ENCODE measurements at places on chromosomes 7 and 10.

DNA sequence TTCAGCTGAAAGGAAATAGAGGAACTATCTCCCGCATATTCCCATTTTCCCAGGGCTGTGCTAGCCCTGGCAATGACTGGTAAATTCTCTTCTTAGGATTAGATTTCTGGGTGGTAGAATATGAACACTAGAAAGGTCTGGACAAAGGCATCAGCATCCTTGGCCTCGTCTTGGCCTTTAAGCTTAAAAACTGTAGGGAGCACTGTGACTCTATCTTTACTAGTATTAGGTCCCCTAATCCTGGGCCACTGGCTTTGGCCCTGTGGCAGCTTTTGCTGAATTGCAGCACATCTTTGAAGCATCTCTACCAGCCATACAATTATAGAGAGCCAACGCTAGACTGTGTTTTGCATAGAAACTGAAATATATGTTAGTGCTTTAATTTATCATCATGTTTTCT lies 41.5 kb upstream of the EBLN1 start:
- DNase-seq = no peak

- peak; percentile 41 for DNase-seq
Observed at GRCh38 chr10:72260976-72261783, 12.5 kb upstream of the DDIT4 start.

DNA sequence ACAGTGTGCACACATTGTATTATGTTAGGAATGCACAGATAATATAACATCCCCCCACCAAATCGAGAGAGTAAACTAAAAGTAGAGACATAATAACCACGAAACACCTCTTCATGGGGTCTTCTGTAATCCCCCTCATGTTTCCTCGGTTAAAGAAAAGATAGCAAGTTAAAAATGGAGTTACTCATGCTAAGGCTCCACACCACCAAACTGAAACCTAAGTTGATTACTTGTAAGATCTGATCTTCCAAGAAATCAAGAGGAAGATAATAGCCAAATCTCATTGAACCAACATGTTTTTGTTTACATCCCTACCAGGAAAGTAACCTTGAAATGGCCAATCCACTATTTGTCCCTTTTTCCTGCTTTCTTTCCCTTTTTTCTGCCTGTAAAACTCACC lies 11.7 kb upstream of the ETV1 start:
- no peak for DNase-seq

GRCh38 chr10:29239569-29240472 lies 49.0 kb upstream of the LYZL1 start:
- no peak for DNase-seq

DNA sequence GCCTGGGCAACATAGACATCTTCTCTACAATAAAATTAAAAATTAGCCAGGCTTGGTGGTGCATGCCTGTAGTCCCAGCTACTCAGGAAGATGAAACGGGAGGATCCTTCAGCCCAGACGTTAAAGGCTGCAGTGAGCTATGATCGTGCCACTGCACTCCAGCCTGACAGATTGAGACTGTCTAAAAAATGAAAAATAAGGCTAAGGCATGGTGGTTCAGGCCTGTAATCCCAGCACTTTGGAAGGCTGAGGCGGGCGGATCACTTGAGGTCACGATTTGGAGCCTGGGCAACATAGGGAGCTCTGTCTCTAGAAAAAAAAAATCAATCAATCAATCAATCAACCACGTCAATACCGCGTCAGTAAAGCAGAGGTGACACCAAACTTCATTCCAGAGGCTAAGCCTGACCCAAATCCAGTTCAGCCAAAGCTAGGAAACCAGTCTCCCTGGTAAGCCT lies 31.1 kb downstream of the MRPS24 start:
- DNase-seq = no peak

GRCh38 chr10:63119041-63119440 lies 14.1 kb upstream of the NRBF2 start:
- no peak for DNase-seq

DNA sequence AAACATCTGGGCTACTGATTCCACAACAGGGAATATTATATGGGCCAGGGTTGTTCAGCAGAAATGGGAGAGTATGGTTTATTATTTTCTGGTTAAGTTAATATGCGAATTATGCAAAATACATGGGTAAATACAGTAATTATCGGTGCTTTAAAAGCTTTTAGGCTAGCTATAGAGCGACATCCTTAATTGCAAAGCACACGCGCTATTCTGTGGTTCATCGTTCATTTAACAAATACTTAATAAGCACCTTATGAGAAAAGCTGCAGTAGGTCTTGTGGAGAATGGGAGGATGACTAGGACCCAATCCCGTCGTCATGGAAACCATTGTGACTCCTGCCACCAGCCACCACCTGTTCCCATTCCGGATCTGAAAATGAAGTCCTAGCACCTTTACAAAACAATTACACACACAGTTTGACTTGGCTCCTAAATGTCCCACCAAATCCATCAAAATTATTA lies 623 bp upstream of the CEP41 start:
- DNase-seq = no peak

GRCh38 chr10:14875941-14876340 lies 2.7 kb upstream of the SUV39H2 start:
- peak; percentile 21 for DNase-seq

- DNase-seq = no peak
Observed at GRCh38 chr7:156778668-156779067, 114.3 kb downstream of the LMBR1 start.

GRCh38 chr10:47297866-47298540 lies 2.0 kb upstream of the GDF10 start:
- no peak for DNase-seq

- no peak for DNase-seq
Observed at GRCh38 chr10:43083764-43084163, 6.9 kb downstream of the RET start.

- DNase-seq = no peak
Observed at GRCh38 chr7:38147005-38147404, 31.0 kb upstream of the STARD3NL start.

DNA sequence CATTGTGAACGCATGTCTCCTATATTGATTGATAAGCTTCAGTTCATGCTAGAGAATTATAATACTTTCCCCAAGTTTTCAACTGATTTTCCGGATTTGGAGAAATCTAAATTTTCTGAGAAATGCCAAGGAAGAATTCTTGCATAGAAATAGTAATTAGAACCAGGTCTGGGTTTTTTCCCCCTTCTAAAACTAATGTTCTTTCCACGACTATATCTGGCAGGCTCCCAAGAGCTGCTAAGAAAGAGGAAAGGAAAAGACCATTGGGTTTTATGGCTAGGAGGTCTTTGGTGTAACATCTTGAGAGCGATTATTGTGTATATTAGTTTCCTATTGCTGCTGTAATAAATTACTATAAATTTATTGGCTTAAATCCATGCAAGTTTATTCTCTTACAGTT lies 71.8 kb upstream of the CACNB2 start:
- no peak for DNase-seq

GRCh38 chr7:538764-539685 lies 19.4 kb upstream of the PDGFA start:
- no peak for DNase-seq

DNA sequence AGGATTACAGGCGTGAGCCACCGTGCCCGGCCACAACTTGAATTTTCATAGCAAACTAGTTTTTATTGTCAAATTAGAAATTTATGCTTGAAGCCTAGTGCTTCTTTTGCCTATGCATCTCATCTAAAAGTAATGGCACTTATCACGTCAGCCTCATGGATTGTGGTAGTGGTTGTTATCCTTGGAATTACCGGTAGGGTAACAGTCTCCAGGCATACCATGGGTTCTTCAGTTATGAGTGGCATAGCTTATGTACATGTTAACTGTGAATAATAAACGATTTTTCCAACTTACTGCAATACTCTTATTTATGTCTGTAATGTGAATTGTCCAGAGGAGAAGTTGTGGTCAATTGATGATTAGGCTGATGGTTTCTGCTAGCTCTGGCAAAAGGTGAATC lies 63.1 kb downstream of the BMPR1A start:
- DNase-seq = no peak

- DNase-seq = peak; percentile 34
Observed at GRCh38 chr7:97064972-97065587, 40.4 kb upstream of the DLX5 start.

- no peak for DNase-seq
Observed at GRCh38 chr7:94178230-94178629, 174.1 kb upstream of the BET1 start.

- DNase-seq = no peak
Observed at GRCh38 chr7:148962440-148962822, 65.9 kb downstream of the PDIA4 start.

- no peak for DNase-seq
Observed at GRCh38 chr7:144826208-144826607, 9.6 kb downstream of the TPK1 start.

DNA sequence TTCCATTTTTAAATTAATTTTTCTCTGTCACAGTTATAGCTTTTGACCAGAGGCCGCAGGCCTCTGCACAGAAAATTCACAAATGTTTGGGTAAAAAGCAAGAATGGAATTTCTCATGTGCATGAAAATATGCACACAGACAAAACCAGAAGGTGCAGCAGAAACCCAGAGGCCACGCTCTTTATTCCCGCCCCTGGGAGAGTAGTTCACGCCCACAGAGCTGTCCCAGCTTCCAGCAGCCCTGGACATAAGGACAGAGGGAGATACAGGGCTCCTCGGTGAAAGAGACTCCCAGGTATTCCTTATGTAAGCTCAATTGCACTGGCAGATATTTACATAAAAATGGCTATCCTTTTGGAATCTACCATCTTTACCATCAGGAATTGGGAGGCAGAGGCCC lies 245.2 kb upstream of the NFE2L3 start:
- DNase-seq = no peak

DNA sequence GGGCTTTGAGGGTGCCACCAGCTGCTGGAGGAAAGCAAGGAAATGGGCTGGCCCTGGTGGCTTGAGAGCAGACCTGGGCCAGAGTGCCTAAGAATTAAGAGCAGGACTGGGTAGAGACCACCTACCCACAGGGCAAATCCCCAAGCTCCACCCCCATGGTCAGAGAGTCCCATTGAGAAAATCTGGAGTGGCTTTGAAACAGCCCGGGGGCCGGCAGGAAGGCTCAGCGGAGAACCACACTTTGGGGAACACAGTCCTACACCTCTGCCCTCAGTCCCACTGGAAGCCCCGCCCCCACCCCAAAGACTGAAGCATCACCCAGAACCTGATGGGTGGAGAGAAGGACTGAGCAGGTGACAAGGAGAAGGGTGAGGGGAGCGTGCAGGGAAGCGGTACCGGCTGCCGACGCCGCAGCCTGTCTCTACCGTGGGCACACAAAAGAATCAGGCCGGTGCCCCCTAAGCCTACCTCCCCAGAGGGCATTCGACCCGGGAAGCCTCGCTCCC lies 3.6 kb downstream of the SMARCD3 start:
- no peak for DNase-seq

- no peak for DNase-seq
Observed at GRCh38 chr10:24751716-24752115, 28.0 kb upstream of the ARHGAP21 start.

GRCh38 chr10:35448687-35449662 lies 112.7 kb downstream of the CCNY start:
- no peak for DNase-seq

GRCh38 chr7:73718905-73719805 lies at the start of gene STX1A:
Gene STX1A (minus strand): TSS chr7:73719669. CDS start chr7:73719631, 38 bp downstream.
- peak; percentile 40 for DNase-seq

GRCh38 chr7:29086545-29086944 lies 59.8 kb downstream of the CPVL start:
- no peak for DNase-seq

DNA sequence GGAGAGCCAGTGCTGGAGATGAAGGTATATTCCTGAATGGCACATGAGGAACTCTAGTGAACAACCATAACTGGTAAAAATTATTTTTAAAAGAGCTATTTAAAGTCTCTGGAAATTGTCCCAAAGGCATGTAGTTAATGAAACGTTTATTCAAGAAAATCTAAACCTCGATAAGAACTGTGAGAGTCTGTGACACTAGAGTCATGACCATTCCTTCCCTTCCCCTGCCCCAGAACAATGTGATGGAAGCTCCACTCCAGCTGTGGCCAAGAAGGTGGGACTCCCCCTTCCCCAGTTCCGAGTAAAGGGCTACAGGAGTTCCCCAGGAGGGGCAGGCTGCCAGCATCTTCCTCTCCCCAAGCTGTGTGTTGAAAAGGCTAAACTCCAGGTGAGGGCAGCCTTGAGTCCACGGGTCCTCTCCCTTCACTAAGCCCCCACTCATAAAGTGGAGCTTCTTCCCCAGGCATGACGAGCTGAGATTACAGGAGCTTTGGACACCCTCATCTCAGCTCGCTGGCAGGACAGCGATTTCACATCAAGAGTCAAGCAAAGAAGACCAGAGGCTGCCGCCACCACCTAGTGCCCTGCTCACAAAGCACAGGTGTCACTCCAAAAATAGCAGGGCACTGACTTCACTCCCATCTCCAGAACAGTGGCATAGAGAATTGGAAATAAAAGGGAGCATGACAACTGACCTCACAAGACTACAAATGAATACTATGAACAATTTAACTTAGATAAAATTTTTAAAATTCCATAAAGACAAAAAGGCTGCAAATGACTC lies 68.5 kb downstream of the NHLRC2 start:
- DNase-seq = no peak

GRCh38 chr10:89520706-89521105 lies 14.7 kb downstream of the SLC16A12 start:
- DNase-seq = no peak

- no peak for DNase-seq
Observed at GRCh38 chr7:80677629-80678028, 39.2 kb downstream of the CD36 start.

- DNase-seq = peak; percentile 42
Observed at GRCh38 chr10:70132098-70133029, at the start of gene AIFM2. Gene AIFM2 (minus strand): TSS chr10:70132825. CDS start chr10:70124084, 8,741 bp downstream.
